ENCODE measurements at places on chromosomes 7 and 10.

GRCh38 chr10:30911303-30911863, 120.3 kb downstream of the ZNF438 start:
- DNase-seq: no peak

DNA sequence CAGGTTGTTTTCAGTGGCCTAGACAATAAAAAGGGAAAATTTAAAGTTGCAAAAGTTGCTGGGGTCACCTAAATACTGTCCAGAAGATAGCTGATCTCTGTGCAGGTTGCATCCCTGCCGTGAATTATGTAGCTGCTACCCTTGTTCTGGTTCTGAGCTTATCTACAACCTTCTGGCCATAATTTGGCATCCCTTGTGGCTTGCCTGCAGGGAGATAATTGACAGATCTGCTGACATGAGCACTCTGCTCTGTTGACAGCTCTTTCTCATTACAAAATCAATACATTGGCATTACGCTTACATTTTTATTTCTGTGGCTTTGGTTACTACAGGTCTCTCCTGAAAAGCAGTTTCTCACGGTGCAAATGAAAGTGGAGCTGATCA, 29.3 kb upstream of the HECTD2 start:
- no peak for DNase-seq

- no peak for DNase-seq
Observed at GRCh38 chr10:80144696-80145131, 12.2 kb downstream of the PLAC9 start.

GRCh38 chr10:110496553-110497437, 912 bp upstream of the DUSP5 start:
- DNase-seq: peak; percentile 75
